ENCODE measurements at places on chromosomes 5 and 9. TPM values are rescaled to one million over a fixed set of nuclear protein-coding genes. Genes with fewer than 3 reads are reported as not detected.

TGFBI gene
- 191 TPM for total RNA-seq

PCDHGB1 gene
- 10.9 TPM for total RNA-seq

LCNL1 gene
- 1.2 TPM for total RNA-seq

LECT2 gene
- total RNA-seq = not detected

PALM2AKAP2 gene
- 40.9 TPM for total RNA-seq

BHMT2 gene
- total RNA-seq = 7.5 TPM

ADAMTS2 gene
- 68.9 TPM for total RNA-seq

PCDHB9 gene
- 5.9 TPM for total RNA-seq

C9orf43 gene
- total RNA-seq = 0.60 TPM

ORM2 gene
- not detected for total RNA-seq

GRM6 gene
- total RNA-seq = 38.8 TPM
